ENCODE measurements at places on chromosomes 7 and 10.

DNA sequence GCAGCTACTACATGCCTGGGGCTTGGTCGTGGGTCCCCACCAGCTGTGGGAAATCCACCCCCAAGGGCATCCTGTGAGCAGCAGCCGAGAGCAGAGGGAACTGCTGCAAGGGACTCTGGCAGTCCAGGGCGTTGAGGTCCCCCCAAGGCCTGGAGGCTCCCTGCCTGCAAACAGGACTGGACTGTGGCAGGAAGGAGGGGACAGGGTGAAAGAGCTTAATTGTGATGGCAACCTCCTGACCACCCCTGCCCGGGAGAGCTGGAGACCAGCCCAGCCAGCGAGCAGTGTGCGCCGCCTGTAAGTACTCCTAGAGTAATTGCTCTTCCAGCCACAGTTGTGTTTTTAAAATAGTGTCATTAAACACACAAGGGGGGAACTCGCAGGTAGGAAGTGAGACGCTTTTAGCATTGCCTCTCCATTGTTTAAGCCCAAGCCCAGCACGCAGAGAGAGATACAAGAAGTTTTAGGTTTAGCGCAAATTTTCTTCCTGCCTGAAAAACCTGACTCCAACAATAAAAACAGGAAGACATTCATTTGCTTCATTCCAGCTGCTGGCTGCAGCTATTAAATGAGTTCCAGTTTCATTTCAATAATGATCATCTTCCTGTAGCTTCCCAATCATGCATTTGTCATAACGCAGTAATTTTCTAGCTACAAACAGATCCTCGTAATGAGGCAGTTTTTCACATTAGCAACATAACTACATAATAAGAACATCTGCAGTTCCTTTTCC lies 111.1 kb downstream of the EBF3 start:
- no peak for DNase-seq

- peak; percentile 60 for DNase-seq
Observed at GRCh38 chr7:78019447-78020135, 221.0 kb downstream of the PHTF2 start.

- no peak for DNase-seq
Observed at GRCh38 chr7:155484483-155485399, 26.8 kb downstream of the EN2 start.

GRCh38 chr10:70514591-70514990 lies 36.0 kb downstream of the PALD1 start:
- DNase-seq: no peak

DNA sequence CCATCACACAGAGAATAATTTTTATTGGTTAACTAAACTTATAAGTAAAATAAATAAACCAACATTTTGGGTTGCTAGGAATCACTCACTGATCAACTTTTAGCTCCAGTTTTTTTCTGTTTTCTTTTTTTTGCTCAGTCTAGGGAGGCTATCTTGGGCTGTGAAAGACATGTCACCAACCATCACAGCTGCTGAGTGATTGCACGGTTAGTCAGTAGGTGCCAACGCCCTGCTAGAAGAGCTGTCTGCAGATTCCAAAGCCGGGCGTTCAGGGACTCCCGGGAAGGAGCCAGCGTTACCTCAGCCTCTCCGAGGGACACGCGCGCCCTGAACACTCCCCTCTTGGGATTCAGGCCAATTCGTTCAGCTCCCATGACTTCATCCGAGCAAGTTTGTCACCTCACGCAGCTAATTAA lies 604 bp upstream of the STAM start:
- DNase-seq: no peak

DNA sequence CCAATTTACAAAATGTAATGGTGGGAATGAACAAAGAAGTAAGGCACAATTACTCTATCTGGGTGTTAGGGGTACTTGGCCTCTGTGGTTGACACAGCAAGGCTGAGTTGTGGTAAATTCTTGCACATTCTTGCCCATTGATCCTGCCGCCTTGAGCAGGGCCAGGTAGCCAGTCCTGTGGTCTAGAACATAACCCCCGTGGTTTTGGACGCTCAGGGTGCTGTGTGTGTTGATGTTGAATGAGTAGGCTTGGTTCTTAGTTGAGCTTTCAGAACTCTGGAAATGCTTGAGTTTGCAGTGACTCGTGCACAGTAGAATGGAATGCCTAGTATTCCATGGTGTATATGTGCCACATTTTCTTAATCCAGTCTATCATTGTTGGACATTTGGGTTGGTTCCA lies 42.3 kb upstream of the CDHR3 start:
- DNase-seq: no peak

DNA sequence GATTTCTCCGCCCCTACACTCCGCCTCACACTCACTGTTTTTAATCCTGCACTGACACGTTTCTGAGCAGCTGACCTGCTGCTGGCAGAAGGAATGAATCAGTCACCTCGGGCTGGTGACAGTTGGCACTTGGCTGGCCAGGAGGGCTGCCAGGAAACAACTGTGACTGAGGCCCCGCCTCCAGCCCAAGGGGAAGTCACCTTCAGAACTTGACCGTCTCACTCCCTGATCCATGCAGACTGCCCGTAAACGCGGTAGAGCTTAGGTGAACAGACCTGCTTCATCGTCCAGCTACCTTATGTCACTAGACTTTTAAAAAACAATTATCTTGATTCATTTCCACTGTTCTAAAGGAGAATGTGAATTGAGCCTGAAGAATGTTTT lies 107.5 kb downstream of the DOCK1 start:
- DNase-seq: no peak

- peak; percentile 55 for DNase-seq
Observed at GRCh38 chr10:125061557-125062226, 98.7 kb downstream of the CTBP2 start.

GRCh38 chr7:110486549-110486948 lies 604.4 kb upstream of the LRRN3 start:
- DNase-seq: no peak

GRCh38 chr7:18895456-18895855 lies 222.0 kb downstream of the TWIST1 start:
- DNase-seq: no peak

DNA sequence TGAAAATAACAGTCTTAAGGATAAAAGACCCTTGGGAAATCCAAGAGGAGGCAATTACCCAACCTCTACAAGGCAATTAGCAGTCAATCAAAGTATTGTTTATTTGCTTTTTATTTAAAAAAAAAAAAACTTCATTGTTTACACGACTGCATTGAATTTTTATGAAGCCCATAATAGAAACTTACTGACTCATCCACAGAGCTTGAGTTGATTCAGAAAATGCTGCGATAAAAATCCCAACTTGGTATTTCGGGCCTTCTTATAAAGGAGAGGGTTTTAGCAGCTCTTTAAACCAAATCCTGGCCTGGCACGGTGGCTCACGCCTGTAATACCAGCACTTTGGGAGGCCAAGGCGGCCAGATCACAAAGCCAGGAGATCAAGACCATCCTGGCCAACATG lies 69.2 kb upstream of the PALS2 start:
- DNase-seq: no peak

- DNase-seq: no peak
Observed at GRCh38 chr7:22549051-22549450, 49.1 kb upstream of the STEAP1B start.

DNA sequence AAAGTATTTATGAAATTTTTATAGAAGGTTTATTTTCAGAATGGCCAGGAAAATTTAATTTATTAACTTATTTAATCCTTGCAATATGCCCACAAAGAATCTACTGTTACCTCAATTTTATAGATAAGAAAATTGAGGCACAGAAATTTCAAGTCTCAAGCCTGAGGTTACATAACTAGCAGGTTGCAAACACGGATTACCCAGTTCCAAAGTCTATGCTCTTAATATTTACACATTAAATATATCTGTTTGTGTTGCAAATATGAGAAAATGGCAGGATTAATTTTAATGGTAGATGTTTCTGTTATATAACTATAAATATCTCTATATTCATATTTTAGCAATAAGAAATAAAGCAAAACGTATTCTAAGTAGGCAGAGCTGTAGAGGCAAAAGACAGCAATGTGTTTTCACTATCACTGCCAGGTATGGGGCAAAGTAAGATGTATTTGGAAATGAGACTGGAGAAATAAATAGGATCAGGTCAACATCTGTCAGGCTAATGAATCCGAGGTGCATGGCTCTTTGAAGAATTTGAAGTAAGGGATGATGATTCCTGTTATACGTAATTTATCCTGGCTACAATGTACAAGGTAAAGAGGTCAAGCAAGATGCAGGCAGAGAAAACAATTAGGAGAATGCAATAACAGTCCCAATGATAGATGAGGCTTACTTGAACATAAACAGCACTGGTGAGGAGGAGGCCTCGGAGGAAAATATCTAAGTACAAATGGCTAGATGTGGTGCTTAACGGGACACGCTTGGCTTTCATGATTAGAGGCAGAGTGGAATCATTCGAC lies 354.1 kb upstream of the VSTM2A start:
- DNase-seq: no peak

DNA sequence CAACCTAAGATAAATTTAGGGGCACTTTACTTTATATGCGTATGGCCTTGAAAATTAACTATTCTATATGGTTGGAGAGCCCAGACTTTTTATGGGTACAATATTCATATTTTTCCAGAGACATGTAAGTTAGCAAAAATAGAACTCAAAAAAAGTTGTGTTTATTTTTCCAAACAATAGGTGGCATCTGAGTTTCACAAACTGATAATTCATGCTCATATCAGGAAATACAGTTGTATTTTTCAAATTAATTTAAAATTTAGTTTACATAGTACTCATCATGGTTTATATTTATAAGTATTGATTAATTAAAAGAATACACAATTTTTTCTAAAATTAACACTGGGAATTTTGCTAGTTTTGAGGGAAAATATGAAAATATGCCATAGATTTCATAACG lies 34.6 kb downstream of the ANKRD7 start:
- no peak for DNase-seq

DNA sequence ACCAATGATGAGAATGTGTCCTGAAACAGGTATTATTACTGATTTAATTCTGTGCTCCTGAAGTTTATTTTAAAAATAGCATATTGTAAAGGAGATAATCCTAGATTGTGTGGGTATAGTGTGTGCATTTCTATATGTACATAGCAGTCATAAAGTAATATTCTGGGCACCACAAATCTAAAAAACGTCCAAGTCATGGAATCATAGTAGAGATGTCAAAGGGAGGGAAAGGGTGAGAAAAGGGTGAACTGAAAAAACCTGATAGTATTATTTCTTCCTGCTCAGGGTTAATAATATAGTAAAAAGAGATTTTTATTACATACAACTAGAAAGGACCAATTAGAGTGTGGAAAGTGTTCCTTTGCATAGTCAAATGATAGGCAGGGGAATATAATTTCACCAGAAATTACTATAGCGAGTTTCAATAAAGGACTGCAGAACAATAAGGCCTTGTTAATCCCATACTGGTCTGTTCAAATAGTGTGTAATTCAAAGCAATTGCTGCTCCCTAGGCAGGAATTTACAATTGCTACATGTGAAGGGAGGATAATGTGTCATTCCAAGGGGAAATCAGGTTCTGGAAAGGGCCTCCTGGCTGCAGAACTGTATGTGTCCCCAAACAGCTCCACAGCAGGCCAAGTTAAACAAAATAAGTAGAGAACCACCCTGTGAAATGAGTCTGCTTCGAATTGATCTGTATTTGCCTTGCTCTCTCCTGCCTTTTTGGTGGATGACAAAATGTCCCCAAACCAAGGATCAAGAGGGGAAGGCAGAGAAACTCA lies 42.5 kb upstream of the KMT2E start:
- no peak for DNase-seq

DNA sequence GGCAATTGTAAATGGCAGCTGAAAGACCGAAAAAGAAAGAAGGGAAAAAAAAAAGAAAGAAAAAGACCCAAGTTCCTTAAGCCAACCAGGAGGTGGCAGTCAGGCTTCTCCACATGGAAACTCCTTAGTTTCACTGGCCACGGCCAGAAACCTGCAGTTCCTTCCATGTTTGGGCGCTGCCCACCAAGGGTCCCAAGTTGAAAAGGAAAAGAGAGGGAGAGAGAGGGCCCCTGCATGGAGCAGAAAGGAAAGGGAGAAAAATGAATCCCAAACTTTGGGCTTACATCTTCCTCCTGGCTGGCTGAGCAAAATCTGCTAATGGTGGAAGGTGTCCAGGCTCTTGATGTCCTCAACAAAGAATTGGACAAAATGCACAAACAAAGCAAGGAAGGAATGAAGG lies 31.8 kb upstream of the ABCA13 start:
- no peak for DNase-seq

DNA sequence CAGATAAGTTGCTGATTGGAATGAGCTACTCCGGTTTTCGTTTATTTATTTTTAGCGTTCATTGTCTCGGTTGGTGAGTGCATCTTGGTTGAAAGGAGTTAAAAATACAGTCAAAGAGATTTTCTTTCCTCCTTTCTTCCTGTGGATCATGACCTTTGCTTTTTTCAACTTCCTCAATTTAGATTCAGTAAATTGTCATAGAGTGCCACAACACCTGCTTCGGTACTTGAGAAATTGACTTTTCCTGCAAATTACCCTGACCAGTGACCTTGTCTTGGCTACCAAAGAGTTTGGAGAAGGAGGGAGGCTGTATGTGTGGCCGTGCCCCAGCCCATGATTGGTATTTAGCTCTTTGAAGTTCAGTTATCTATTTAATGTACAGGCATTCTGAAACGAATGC lies 128.7 kb downstream of the FAM204A start:
- DNase-seq: no peak

- no peak for DNase-seq
Observed at GRCh38 chr7:22564511-22565045, 64.6 kb upstream of the STEAP1B start.

DNA sequence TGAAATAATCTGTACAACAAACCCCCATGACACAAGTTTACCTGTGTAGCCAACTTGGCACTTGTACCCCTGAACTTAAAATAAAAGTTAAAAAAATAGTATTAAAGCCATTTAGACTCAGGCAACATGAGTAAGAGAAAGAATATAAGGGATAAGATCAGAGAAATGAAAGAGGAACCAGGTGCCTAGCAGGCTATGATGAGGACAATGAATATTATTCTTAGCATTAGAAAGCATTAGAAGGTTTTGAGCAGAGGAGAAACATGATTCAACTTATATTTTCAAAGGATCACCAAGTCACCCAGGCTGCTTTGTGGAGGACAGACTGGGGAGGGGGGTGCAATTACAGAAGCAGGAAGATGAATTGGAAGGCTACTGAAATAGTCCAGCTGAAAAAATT lies 48.1 kb upstream of the TES start:
- DNase-seq: no peak

GRCh38 chr7:8441106-8441965 lies 7.9 kb downstream of the NXPH1 start:
- no peak for DNase-seq

- peak; percentile 85 for DNase-seq
Observed at GRCh38 chr10:96017191-96017687, 26.1 kb upstream of the CCNJ start.

GRCh38 chr10:78359640-78360091 lies 326.0 kb downstream of the RPS24 start:
- DNase-seq: no peak
